ENCODE measurements at places on chromosomes 1 and 21. TPM values are rescaled to one million over a fixed set of nuclear protein-coding genes. Genes with fewer than 3 reads are reported as not detected.

The ADCY10 gene
- not detected for total RNA-seq

The FCRL2 gene
- not detected for total RNA-seq

- no peak for DNase-seq
- no peaks in the 10 kb centered on the region for H3K27me3 ChIP-seq
- peaks cover 15% of the 10 kb centered on the region for H3K36me3 ChIP-seq
- H3K4me3 ChIP-seq, result no peak overlapping the region
These were observed 11.4 kb downstream of the BEND5 start for GRCh38 chr1:48765335-48765734.

The LRRIQ3 gene
- 0.26 TPM for total RNA-seq

DNA sequence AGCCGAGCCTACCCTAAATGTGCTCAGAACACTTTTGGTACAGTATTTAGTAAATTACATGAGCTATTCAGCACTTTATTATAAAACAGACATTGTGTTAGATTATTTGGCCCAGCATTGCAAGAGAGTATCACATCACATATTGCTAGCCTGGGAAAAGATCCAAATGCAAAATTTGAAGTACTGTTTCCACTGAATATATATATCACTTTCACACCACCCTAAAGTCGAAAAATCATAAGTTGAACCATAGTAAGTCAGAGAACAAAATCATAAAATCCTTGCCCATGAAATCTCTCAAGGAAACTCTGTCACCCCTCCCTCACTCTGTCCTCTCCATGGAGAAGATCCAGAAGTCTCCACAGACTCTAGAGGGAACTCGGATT lies 33.1 kb downstream of the RGS8 start:
- H3K27me3 ChIP-seq, result no peaks in the 10 kb centered on the region
- no peak overlapping the region for H3K4me3 ChIP-seq
- no peak for DNase-seq
- no peaks in the 10 kb centered on the region for H3K4me1 ChIP-seq
- no peak overlapping the region for H3K27ac ChIP-seq

GRCh38 chr1:214718724-214719123 lies 115.7 kb downstream of the CENPF start:
- no peak for DNase-seq
- H3K4me3 ChIP-seq, result no peak overlapping the region
- no peaks in the 10 kb centered on the region for H3K4me1 ChIP-seq
- no peak overlapping the region for H3K27ac ChIP-seq
- H3K27me3 ChIP-seq, result no peaks in the 10 kb centered on the region

The GPR37L1 gene
- 0.11 TPM for total RNA-seq

- H3K4me1 ChIP-seq, result no peaks in the 10 kb centered on the region
- no peaks in the 10 kb centered on the region for H3K36me3 ChIP-seq
- DNase-seq, result no peak
- no peak overlapping the region for H3K27ac ChIP-seq
These were observed 53.4 kb downstream of the KRTAP19-8 start for GRCh38 chr21:30984889-30985288.

DNA sequence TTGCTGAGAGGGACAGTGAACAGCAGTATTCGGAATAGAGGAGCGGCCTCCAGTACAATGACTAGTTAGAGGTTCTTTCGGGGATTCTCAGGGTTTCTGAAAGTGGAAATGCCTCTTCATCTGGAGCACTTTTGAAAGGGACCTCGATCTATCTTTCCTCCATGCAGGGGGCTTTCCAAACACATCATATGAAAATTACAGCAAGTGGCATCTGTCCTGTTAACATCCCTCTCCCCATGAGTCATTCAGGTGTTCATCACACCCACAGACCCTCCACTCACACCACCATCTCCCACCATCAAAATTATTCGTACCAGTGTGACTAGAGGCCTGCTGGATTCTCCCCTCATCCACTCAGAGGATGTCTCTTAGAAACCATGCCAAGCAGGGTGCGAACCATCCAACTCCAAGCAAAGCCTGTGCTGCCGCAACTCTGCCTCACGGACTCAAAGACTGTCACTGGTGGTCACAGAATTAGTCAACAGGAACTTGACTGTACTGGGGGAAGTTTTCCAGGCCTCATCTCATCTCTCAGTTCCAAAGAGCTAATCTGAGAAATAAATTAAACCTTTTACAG lies 211.1 kb downstream of the MRPL39 start:
- no peaks in the 10 kb centered on the region for H3K4me1 ChIP-seq
- H3K27me3 ChIP-seq, result no peaks in the 10 kb centered on the region
- no peak overlapping the region for H3K27ac ChIP-seq
- no peak for DNase-seq
- no peaks in the 10 kb centered on the region for H3K36me3 ChIP-seq
- no peak overlapping the region for H3K4me3 ChIP-seq

DNA sequence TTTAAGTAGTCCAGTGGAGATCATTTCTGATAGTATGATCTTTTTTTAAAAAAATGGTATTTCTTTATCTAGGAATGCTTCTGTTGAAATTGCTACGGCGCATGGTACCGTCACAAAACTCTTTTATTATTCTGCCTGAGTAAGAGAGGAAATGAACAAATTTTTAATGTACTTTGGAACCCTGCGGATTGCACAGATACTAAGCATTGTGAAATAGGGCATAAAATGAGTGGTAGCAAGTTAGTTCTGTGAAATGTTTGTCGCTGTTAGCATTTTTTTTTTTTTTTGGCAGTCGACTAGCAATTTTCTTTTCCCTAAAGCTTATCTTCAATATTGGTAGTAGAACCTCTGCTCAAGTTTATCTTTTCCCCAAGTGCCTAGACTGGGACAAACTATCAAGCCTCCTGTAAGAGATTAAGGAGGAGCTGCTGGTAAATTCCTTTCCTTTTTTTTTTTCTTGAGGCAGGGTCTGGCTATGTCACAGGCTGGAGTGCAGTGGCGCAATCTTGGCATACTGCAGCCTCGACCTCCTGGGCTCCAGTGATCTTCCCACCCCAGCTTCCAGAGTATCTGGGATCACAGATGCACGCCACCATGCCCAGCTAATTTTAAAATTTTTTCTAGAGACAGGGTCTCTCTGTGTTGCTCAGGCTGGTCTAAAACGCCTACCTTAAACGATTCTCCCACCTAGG lies 2.2 kb downstream of the ITSN1 start:
- no peak overlapping the region for H3K27ac ChIP-seq
- DNase-seq, result no peak
- H3K4me1 ChIP-seq, result 0 out of 2 replicates have a peak, but pooled peaks cover 4% of the 10 kb centered on the region
- peak overlapping the region; percentile 97 for H3K4me3 ChIP-seq

The CD34 gene
- total RNA-seq, result 0.35 TPM

The B3GALT2 gene
- not detected for total RNA-seq

DNA sequence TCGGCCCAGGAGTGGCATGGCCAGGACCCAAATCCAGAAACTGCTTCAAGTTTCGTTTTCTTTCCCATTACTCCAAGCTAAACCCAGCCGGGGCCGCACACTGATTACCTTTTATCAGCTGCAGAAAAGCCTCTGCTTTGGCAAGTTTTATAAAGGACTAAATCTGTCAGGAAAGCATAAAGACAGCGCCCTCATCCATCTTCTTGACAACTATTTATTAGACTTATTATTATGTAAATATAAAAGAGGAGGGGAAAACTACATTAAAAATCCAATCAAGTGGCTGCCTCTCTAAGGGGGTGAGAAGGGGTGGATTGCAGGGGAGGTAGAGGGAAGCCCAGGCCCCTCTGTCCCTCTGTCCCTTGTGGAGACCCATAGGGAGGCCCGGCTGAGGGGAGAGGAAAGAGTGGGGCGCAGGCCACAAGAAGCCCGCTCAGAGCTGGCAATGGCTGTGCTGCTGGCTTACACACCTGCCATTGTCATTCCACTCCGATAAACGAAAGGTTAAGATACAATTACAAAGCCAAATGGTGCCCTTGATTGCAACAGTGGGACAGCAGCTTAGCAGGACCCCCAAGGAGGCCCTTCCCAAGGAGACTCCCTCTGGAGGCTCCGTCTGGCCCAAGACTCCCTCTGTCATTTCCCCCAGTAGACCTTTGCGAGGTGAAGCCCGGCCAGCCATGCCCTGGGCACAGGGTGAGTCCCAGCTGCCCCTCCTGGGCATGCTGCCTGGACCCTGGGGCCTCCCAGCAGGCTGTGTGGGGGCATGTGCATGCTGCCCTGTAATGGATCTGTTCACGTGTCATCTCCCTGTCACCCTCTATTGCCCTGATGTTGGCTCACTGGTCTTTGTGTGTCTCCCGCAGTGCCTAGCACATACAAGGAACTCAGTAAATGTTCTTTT lies 45.4 kb downstream of the KCND3 start:
- no peaks in the 10 kb centered on the region for H3K36me3 ChIP-seq
- no peak for DNase-seq
- H3K4me3 ChIP-seq, result no peak overlapping the region
- no peaks in the 10 kb centered on the region for H3K27me3 ChIP-seq
- H3K4me1 ChIP-seq, result 0 out of 2 replicates have a peak, but pooled peaks cover 2% of the 10 kb centered on the region
- H3K27ac ChIP-seq, result no peak overlapping the region

DNA sequence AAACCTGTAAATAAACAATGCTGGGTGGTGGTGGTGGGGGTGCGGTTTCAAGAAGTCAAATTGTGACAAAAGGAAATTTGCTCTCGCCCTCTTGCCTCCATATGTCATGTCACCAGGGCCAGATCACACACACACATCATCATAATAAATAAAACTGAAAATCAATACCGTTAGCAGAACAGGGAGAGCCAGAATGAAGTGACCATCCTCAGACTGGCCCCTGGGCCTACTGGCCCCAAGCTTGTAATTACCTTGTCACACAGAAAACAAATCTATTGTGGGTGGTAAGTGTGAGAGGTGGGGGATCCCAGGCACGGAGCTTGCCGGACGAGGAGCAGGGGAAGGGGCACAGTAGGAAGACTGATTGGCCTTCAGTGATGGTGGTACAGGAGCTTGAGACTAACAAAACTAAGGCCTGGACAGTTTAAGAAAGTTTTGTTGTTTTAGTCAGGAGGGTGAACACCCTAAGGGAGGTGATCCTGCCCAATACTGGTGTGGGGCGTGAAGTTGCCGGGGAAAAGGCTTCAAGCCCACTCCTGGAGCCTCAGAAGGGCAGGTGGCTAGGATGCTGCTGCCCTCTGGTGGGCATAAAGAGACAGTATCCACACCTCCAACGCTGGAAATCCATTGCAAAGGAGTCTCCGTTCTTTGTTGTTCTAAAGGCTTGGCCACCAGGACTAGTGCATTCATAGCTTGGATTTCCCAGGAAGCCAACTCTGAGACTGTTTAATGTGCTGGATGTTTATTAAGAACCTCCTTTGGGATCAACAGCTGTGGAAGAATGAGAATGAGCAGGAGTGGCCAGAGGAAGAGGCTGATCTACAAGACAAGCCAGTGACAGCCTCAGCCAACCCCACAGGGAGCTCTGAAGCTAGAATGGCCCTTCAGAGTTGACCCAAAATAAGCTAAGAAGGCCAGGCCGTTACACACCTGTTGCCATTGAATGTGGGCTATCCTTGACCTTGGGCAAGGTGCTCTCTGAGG lies 8.1 kb upstream of the C1orf216 start:
- no peaks in the 10 kb centered on the region for H3K4me1 ChIP-seq
- peaks cover 2% of the 10 kb centered on the region for H3K36me3 ChIP-seq
- H3K27ac ChIP-seq, result no peak overlapping the region
- H3K27me3 ChIP-seq, result no peaks in the 10 kb centered on the region

The SHE gene
- 0.48 TPM for total RNA-seq

DNA sequence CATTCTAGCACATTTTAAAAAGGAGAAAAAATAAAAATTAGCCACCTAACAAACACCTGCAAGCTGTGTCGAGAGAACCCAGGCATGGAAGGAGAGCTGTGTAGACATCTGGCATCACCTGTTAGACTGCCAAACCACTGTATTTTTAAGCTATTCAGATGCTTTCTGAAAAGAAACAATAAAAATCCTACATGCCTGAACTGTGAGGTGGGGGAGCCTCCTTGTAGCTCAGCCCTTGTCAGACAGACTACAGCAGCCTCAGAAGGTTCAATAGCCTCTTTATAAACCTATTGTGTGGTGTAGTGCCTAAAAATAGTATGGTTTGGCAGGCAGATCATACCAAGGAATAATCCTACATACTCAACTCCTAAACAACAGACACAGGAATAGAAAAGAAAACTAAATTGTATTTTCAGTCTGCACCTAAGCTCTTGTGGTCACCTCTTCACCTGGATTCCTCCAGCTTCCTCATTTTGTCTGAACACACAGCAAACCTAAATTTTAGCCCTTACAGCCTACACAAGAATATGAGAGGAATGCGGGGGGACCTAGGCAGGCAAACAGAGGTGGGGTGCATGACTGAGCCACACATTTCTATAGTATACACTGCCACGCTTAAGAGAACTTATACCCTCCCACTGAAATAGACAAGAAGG lies 67.0 kb downstream of the SIPA1L2 start:
- H3K36me3 ChIP-seq, result no peaks in the 10 kb centered on the region
- no peaks in the 10 kb centered on the region for H3K4me1 ChIP-seq
- H3K27me3 ChIP-seq, result no peaks in the 10 kb centered on the region
- no peak overlapping the region for H3K4me3 ChIP-seq
- no peak overlapping the region for H3K27ac ChIP-seq

GRCh38 chr1:35448344-35448801 lies 108.8 kb downstream of the KIAA0319L start:
- no peak for DNase-seq
- peaks cover 22% of the 10 kb centered on the region for H3K36me3 ChIP-seq
- H3K4me3 ChIP-seq, result no peak overlapping the region
- no peak overlapping the region for H3K27ac ChIP-seq

The TEKT2 gene
- 0.20 TPM for total RNA-seq

- no peak for DNase-seq
- H3K4me1 ChIP-seq, result peaks cover 4% of the 10 kb centered on the region
- H3K27ac ChIP-seq, result no peak overlapping the region
- H3K27me3 ChIP-seq, result no peaks in the 10 kb centered on the region
- no peaks in the 10 kb centered on the region for H3K36me3 ChIP-seq
These were observed 53.4 kb downstream of the DMAP1 start for GRCh38 chr1:44266400-44267344.

- H3K36me3 ChIP-seq, result no peaks in the 10 kb centered on the region
- no peak overlapping the region for H3K27ac ChIP-seq
- H3K4me1 ChIP-seq, result peaks cover 9% of the 10 kb centered on the region
- DNase-seq, result peak; percentile 66
These were observed 95.9 kb downstream of the KCNJ15 start for GRCh38 chr21:38352536-38353219.

The KISS1 gene
- total RNA-seq, result 0.59 TPM

- H3K36me3 ChIP-seq, result peaks cover 91% of the 10 kb centered on the region
- no peaks in the 10 kb centered on the region for H3K4me1 ChIP-seq
- no peaks in the 10 kb centered on the region for H3K27me3 ChIP-seq
- no peak overlapping the region for H3K27ac ChIP-seq
- H3K4me3 ChIP-seq, result no peak overlapping the region
- no peak for DNase-seq
These were observed 16.6 kb upstream of the CACYBP start for GRCh38 chr1:174982971-174983689.

- H3K36me3 ChIP-seq, result peaks cover 2% of the 10 kb centered on the region
- peaks cover 4% of the 10 kb centered on the region for H3K4me1 ChIP-seq
- no peak overlapping the region for H3K27ac ChIP-seq
- no peak overlapping the region for H3K4me3 ChIP-seq
- no peak for DNase-seq
- H3K27me3 ChIP-seq, result no peaks in the 10 kb centered on the region
These were observed 71.4 kb downstream of the ZNF281 start for GRCh38 chr1:200338451-200338850.

The ELOA gene
- 69.0 TPM for total RNA-seq

Measured in H9 (cell line).